T-helper 9 cell (primary cell): ENCODE measurements at places on chromosomes 7 and 10.

GRCh38 chr10:89909752-89910151, 208.4 kb downstream of the KIF20B start:
- no peak for DNase-seq

- peak; percentile 50 for DNase-seq
Observed at GRCh38 chr7:55280031-55280454, 85.1 kb upstream of the LANCL2 start.

DNA sequence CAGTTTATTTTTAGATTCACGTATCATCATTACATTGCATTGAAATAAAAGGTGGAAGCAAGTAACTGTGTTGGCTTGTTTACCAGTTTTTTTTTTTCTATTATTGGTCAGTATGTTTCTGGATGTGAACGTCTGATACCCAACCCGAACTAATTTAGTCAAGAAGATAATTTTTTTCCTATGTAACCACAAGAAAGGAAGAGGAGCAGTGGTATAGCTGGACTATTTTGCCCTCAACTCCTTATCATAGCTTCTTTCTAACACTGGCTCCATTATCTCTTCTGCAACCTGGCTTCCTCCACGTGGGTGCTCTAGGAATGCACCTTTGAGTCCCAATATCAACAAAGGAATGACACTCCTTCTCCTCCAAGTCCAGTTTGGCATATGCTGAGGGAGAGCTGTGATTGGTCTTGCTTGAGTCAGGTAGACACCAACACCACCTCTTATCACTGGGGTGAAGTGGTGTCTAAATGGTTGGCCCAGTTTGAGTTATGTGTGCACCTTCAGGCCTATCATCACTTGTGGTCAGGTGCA, 29.4 kb downstream of the OR9A2 start:
- DNase-seq = no peak

DNA sequence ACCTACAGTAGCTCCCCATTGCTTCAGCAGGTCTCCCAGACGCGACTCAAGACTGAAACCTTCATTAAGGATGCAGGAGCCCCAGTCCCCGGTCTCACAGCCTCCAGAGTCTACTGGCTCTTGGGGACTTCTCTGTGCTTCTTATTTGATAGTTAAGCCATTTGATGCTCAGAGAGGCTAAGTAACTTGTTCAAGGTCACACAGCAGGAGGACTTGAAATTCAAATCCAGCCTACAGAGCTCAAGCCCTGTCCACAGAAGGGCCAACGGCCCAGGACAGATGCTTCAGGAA, 21.2 kb upstream of the ZMIZ1 start:
- DNase-seq = no peak

DNA sequence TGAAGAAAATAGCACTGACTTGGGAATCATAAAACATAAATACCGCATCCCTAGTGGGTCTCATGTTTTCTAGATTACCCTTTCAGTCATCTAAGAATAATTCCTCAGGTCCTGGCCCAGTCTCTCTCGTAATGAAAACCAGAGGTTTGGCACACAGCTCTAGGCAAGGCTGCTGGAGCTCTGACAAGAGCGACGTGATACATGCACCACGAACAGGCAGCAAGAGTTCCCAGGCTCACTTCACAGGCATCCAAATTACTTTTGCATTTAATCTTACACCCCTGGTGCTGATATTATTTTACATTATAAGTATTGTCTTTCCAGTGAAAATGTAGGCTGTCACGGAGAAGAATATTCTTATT, 105.2 kb downstream of the THSD7A start:
- DNase-seq = no peak

DNA sequence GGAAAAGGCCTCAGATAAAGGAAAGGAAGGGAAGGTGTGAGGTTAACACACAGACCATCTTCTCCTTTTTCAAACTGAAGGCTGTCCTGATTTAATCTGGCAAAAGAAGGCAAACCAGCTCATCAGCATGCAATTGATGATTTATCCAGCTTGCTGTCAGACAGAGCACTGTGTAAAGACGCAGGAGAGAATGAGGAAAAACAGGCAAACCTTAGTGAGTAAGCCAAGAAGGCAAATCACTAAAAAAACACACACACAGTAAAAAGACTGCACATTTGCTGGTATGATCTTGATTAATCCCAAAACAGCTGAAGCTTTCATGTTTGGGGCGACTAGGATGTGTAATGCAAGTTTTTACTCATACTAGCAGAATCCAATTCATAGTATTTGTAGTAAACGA, 65.8 kb upstream of the SKAP2 start:
- DNase-seq = no peak

- DNase-seq = no peak
Observed at GRCh38 chr7:102895602-102896001, 17.2 kb upstream of the LRRC17 start.

DNA sequence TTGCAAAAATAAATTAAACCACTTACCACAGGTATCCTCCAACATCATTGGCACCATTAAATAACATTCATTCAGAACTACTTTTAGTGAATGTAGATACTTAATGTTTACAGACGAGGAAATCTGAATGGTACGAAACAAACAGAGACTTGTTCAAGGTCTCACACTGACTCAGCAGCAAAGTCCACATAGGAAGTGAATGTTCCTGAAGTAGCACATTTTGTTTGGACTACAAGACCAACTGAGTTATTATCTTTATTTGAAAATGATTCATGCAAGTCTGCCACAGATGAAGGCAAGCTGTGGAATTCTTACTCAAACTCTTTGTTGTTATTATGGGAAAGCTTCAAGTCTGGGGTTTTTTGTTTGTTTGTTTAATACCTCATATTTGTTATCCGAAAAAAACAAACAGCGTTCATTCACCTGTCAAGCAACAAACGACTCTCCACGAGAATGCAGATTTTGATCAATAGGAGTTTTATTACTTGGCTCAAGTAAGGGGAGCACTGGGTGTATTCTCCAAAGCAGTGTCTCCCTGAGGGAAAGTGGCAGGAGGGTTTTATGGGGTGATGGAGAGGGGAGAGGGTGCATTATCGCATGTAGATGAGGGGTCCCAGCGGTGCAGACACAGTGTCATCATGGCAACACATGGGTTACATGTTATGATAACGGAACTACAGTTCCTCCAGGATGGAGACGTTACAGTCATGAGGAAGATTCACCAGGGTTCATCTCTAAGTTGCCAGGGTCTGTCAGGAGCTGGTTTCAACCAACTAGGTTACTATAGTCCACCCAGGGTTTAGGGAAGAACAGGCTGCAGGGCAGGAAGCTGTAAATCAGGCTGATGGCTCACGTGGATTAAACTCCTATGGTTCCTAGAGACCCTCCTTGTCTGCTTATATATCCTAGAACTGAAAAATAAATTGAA, 147.7 kb upstream of the AKR1E2 start:
- DNase-seq = no peak

- DNase-seq = no peak
Observed at GRCh38 chr10:110946496-110946895, 27.1 kb downstream of the SHOC2 start.

GRCh38 chr10:121091961-121092719, 241.0 kb downstream of the WDR11 start:
- DNase-seq = no peak

DNA sequence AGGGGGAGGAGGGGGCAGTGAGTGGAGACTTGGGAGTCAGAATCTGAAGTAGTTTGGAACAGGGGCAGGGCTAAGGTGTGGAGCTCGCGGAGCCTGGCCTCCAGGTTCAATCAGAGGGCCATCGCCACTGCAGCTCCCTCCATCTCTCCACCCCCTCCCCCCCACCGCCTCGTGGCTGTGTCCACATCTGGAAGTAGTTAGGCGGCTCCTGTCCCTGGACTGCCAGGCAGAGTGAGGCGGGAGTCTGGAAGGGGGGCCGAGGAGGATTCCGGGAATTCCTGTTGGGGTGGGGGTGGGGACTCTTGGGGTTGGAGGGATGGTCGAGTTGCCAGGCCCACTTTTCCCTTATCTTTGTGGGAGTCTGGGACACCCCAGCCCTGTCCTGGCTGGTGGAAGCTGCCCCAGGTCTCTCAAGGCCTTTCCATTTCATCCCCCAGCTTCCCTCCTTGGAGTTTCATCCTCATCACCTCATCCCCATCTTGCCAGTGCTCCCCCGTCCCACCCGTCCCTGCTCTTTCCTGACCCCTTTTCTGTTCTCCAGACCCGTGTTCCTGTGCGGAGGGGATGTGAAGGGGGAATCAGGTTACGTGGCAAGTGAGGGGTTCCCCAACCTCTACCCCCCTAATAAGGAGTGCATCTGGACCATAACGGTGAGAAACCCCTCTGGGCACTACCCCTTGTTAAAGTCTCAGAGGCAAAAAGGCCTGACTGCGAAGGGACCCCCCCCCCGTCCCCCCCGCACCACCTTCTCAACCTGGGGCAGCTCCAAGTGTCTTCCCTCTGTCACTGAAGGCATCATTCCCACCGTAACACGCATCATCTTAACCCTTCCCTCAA, 944 bp downstream of the PCOLCE start:
- no peak for DNase-seq

- no peak for DNase-seq
Observed at GRCh38 chr7:150811-151221, 41.6 kb upstream of the FAM20C start.

DNA sequence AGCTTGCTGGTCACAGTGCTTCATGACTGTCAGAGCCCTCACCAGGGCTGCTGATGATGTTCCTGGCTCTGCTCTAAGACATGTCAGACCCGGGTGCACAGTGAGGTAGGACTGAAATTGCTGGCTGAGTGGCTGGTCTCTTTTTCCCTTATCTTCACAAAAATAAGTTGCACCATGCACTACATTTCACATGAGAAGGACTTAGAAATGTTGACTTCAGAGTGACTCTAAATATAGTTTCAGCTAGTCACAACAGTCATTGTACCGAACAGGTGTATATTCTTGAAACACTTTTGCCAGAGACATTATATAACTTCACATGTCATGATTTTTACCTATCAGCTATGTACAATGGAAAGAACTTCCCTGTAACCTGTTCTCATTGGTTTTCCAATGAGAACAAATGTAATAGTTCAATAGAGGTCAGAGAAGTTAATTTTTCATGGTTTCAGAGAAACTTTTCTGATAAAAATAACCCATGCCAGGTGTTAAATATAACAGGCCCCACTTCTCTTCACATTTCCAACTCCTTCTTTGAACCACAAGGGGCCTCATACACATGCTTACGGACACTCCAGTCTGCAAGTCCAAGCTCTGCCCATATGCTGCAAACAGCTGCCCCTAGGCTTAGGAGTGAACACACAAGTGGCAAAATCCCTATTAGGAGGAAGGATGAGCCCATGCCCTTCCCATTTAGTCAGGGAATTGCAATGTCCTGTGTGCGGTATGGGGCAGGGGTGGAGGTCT, 115.6 kb downstream of the CDK6 start:
- DNase-seq = no peak

DNA sequence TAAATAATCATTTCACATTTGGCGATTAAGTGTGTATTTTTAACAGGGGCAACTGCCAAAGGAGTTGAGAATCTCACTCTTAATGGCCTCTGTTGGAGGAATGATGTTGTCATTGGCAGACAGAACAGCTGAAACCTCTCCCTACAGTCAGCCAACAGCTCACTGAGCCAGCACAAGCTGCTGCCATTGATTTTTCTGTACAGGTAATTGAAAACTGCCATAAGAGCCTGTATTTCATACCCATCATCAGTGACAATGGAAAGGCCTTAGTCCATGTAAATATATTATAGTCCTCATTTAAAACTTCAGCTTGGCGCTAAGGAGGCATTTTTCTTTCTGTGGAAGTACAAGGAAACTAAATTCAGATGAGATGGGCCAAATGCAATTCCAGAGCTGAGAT, 28.1 kb upstream of the PTN start:
- no peak for DNase-seq

- DNase-seq = no peak
Observed at GRCh38 chr10:118563373-118563890, 32.0 kb downstream of the PRLHR start.

- no peak for DNase-seq
Observed at GRCh38 chr10:75013522-75013921, 97.9 kb upstream of the SAMD8 start.
